ENCODE measurements at places on chromosomes 6 and 20.

DNA sequence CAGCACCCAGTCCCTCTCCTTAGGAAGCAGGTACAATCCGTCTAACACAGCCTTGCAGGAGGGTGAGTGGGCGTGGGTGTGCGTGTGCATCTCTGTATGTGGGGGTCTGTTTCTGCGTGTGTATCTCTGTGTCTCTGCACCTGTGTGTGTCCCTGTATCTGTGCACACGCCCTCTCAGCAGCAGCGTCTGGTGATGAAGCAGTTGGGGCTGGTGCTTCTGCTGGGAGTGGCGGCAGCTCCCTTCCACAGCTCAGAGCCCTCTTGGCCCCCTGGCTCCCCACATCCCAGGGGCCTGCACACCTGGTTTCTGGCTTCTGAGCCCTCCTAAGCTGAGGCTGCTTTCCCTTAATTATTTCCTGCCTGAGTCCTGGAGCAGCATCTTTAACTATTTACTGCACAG lies 49.5 kb upstream of the CCDC167 start:
- no peak for DNase-seq

DNA sequence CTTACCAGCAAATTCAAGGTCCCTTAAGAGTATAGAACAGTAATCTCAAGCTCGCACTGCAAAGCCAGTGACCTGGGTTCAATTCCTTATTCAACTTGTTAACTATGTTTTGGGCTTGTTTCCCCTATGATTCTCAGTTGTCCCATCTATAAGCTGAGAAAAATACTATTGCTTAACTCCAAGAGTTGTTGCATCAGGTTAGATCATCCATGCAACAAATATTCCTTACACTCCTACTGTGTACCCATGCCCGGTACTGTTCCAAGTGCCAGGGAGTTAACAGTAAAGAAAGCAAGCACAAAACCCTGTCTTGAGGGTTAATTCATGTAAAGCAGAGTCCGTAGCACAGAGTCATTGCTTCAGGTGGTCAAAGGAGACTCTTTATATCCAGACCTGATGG lies 247.3 kb downstream of the MAFB start:
- DNase-seq = no peak

- no peak for DNase-seq
These were observed 308.4 kb downstream of the PACRG start for GRCh38 chr6:163036160-163036645.

DNA sequence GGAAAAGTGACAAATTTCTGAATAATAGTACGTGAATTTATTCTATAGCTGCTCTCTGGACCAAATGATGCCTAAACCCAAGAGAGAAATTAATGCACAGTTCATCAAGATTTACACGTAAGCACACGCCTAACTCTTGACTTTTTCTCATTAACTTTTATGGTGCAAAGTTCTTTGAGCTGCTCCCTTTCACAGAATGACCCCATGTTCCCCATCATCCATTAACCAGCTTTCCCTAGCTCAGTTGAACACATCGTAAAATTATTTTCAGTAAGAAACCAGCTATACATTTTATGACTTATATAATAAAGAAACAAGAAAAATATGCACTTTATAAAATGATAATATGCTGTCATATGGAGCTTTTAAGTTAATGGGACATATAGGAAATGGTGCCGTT lies 54.3 kb downstream of the ID4 start:
- no peak for DNase-seq

DNA sequence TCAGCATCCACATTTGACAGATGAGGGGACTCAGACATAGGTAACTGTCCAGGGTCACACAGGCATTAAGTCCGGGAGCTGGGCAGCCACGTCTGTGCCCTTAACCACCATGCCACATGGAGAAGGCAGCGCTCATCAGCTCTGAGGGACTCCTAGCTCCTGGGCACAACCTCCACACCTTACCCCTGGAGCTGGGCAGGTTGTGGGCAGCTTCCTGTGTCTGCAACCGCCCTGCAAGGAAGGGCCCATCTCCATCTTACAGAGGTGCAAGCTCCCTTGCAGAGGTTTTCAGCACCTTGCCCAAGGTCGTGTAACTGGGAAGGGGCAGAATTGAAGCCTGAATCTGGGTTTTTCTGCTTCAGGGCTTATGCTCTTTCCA lies 7.9 kb downstream of the CCDC167 start:
- no peak for DNase-seq

DNA sequence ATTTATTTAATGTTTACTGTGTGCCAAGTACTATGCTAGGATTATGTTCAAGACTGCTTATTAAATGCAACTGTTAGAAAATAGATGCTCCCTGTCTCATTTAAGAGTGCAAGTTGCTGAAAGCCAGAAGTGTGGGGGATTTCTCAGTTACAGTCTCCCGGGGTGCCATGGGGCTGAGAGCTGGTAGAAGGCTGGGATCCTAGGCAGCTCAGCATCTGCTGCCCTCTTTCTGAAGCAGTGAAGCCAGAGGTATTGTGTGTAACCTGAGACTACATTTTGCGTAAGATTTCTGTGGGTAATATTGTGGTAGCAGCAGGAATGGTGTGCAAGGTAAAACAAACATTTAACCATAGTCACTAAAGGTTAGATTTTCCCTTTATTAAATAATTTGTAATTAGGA lies 120.6 kb downstream of the AKAP7 start:
- DNase-seq = no peak

GRCh38 chr6:71386215-71386614 lies 97.6 kb downstream of the OGFRL1 start:
- DNase-seq = no peak

GRCh38 chr6:34773916-34774315 lies 16.6 kb downstream of the SNRPC start:
- DNase-seq = no peak

- DNase-seq = no peak
These were observed 6.5 kb upstream of the NUS1 start for GRCh38 chr6:117668736-117669135.

DNA sequence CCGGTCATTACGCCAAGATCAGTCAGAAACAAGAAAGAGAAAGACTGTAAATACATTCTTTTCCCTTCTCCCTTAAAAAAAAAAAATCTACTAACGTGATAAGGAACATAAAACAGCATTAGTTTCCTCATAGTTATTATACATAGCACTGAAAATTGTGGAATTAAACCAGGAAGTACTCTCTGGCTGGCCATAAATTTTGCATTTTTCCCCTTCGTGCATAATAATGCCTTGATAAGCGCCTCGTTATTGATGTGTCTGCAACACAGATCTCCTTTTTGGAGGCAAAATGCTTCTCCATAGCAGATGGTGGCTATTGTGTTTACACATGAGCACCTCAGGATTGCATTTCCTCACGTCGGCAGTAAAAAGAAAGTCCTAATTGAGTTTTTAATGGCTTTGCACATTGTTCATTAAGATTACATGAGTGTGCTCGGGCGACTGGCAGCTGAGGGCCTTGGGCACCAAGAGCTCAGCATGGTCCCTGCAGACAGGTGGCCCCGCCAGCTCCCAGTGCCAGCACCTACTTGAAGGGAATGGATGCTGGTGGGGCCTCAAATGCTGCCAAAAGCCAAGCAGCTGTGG lies 394.5 kb downstream of the PTPRT start:
- no peak for DNase-seq

DNA sequence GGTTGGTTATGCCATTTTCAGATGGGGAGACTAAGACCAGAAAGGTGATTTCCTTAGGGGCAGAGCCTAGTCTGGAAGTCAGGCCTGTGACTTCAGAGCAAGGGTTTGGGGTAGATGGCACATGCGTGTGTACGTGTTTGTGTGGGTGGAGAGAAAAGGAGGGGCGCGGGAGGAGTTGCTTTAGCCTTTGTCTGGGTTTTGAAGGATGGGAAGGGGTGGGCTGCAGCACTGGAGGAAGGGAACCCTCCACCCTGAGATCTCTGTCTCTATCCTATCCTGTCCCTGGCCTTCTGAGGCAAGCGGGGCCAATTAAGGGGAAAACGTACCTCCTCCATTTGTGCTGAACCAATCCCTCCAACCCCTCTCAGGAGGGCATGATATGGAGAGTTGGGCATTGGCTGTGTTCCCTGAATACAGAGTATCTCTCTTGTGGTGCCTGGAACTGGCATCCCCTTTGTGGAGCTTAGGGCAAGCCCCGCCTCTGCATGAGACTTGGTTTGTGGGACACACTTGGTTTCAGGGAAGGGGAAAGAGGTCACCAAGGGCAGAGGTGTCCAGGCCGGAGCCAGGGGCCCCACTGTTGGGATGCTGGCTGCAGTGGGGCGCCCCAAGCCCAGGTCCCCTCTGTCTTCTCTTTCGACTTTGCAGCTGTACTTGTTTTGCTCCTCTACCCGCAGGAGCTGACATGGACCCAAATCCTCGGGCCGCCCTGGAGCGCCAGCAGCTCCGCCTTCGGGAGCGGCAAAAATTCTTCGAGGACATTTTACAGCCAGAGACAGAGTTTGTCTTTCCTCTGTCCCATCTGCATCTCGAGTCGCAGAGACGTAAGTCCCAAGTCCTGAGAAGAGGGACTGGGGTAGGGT lies at the start of gene DBNDD2:
TSS of gene DBNDD2 (plus strand) at position 507 of the 863 bp plus-strand sequence. CDS start at position 686, 179 bp downstream.
- DNase-seq = no peak

- DNase-seq = no peak
These were observed 7.2 kb downstream of the NHSL1 start for GRCh38 chr6:138492113-138492512.

DNA sequence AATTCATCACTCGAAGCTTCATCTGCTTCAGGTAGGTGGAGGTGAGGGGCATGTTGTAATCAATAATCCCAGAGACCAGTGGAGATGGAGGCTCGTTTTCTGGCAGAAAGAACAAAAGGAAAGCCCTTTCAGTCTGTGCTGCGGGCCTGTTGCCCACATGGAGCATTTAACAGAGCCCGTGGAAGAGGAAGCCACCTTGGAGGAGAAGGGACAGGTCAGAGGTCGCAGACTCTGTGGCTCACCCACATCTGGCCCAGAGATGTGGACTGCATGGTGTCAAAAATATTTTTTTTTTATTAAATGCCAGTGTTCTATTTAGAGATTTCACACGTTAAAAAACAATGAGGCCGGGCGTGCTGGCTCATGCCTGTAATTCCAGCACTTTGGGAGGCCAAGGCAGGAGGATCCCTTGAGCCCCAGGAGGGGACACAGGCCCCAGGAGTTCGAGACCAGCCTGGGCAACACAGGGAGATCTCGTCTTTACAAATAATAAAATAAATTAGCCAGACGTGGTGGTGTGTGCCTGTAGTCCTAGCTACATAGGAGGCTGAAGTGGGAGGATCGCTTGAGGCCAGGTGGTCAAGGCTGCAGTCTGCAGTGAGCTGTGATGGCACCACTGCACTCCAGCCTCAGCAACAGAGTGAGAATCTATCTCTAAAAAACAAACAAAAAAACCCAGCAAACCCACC lies 73.6 kb downstream of the NOL4L start:
- no peak for DNase-seq

GRCh38 chr6:111606620-111607115 lies 990 bp upstream of the TRAF3IP2 start:
- DNase-seq = no peak

DNA sequence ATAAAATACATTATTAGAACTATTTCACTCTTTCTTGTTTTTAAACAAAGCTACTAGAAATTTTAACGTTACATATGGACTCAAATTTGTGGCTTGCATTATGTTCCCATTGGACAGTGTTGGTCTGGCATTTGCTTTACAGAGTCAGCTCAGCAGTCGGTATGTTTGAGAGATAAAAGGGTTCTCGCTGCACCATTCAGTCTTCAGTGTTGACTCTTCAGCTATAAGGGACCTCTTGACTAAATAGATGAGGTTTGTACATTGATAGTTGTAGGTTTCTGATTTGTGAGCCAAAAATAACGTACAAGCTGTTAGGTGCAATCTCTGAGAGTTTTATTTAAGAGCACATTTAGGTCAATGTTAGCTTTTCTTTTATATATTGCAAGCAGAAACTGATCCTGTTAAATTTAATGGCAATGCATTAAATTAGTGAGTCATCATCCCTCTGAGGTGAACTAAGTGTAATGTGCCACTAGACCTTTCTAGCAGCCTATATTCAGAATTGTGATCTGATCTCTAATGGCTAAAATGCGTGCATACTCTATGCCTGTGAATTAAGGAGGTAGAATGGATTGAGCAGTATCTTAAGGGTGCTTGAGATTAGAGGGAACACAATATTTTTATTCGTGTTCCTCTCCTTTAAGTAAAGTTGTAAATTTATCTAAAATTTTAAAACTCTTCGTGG lies 485.6 kb upstream of the SYNCRIP start:
- DNase-seq = no peak

- no peak for DNase-seq
These were observed 29.7 kb upstream of the TBXT start for GRCh38 chr6:166197361-166197760.

- no peak for DNase-seq
These were observed 174.9 kb downstream of the HS3ST5 start for GRCh38 chr6:114167583-114168576.
